ENCODE measurements at places on chromosomes 1 and 21. TPM values are rescaled to one million over a fixed set of nuclear protein-coding genes. Genes with fewer than 3 reads are reported as not detected.

Gene NR5A2
- 0.95 TPM for total RNA-seq

Gene DNASE2B
- not detected for total RNA-seq

Gene TMCC2
- total RNA-seq: 4.6 TPM

Gene RUNX3
- 8.9 TPM for total RNA-seq

Gene FBLIM1
- total RNA-seq: 224 TPM

Gene C1orf141
- total RNA-seq: not detected

Gene WNT3A
- total RNA-seq: not detected

Gene LPAR3
- total RNA-seq: not detected

Gene RHCE
- total RNA-seq: not detected

Gene KPRP
- not detected for total RNA-seq

Gene C1orf116
- total RNA-seq: not detected

Gene ARHGAP29
- 51.3 TPM for total RNA-seq

Gene DNM3
- 4.7 TPM for total RNA-seq

Gene ACTL8
- not detected for total RNA-seq

Gene SPATA17
- total RNA-seq: 0.51 TPM
